Foreskin fibroblast (primary cell): ENCODE measurements at places on chromosomes 11 and 22.

DNA sequence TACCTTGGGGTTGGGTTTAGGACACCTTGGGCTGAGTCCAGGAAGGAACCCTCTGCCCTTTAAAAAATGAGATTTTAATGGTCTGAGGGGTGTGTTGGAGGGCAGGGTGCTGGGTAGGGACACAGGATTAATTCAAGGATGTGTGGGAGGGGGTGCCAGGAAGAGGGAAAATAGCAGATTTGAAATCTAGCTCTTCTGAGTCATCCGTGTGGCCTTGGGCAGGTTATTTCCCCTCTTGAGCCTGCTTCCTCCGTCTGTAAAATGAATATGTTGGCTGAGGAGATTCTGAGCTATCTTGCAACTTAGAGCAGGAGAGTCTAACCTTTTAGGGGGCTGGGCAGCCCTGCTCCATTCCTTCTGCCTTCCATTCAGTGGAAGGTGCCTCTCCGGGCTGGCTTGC is 3.0 kb downstream of the TSPAN18 start:
- DNase-seq = no peak

GRCh38 chr22:28792491-28793383 is 7.6 kb downstream of the XBP1 start:
- no peak for DNase-seq

- DNase-seq = peak; percentile 80
Observed at GRCh38 chr22:38056969-38057891, at the start of gene PICK1. TSS of gene PICK1 (plus strand) at chr22:38057404. CDS start at chr22:38057810, 406 bp downstream.

DNA sequence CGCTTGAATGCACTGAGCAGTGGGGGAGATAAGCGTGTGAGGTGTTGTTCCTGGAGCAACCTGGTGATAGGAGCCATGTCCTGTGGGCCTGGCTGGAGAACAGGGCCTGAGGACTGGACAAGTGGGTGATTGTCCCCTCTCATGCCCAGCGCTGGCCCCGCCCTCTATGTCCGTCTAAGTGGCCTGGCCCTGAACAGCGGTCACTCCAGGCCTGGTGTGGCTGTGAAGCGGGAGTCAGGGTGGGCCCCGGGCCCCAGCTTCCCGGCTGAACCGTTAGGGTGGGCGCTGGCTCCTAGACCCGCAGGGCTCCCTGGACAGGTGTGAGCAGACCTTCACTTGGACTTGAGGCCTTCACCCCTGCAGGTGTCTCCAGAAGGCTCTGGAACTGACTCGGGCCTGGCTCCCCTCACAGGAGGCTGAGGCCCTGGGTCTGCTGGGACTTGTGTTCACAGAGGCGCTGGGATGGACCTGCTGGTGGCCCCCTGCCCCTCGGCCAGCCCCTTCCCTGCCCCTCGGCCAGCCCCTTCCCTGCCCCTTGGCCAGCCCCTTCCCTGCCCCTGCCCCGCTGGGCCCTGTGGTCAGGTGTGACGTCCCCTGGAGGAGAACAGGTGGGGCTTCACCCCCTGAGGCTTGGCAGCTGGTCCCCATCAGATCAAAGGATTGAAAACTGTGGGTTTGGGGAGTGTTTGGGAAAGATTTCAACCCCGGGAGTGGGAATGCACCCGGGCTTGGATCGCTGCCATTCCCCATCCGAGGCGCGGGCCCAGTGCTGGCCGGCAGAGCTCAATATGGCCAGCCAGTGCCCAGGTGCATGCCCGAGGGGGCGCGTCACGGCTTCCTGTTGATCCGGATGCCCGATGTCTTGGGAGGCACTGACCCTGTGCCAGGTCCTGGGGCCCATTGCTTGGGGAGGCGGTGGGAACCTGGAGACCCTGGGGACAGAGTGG is 3.2 kb upstream of the MUC6 start:
- DNase-seq = no peak

DNA sequence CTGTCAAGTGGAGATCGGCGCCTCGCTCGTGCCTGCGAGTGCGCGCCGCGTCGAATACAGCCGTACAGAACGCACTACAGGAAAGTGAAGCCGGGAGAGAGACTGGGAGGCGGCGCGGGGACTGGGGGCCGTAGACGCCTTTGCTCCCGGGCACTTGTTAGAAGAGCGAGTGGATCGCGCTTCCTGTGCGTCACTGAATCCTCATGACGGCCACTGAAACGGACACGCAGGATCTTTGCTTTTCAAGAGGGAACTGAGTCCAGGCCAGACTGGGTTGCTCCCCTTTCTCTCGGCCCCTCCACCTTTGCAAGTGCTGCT is 314 bp downstream of the RIC8A start:
- DNase-seq = peak; percentile 72

GRCh38 chr11:35324981-35325380 is 94.4 kb downstream of the SLC1A2 start:
- peak; percentile 59 for DNase-seq

GRCh38 chr11:69352166-69352565 is 58.2 kb downstream of the MYEOV start:
- no peak for DNase-seq

- no peak for DNase-seq
Observed at GRCh38 chr11:88035271-88035670, 140.0 kb downstream of the RAB38 start.

DNA sequence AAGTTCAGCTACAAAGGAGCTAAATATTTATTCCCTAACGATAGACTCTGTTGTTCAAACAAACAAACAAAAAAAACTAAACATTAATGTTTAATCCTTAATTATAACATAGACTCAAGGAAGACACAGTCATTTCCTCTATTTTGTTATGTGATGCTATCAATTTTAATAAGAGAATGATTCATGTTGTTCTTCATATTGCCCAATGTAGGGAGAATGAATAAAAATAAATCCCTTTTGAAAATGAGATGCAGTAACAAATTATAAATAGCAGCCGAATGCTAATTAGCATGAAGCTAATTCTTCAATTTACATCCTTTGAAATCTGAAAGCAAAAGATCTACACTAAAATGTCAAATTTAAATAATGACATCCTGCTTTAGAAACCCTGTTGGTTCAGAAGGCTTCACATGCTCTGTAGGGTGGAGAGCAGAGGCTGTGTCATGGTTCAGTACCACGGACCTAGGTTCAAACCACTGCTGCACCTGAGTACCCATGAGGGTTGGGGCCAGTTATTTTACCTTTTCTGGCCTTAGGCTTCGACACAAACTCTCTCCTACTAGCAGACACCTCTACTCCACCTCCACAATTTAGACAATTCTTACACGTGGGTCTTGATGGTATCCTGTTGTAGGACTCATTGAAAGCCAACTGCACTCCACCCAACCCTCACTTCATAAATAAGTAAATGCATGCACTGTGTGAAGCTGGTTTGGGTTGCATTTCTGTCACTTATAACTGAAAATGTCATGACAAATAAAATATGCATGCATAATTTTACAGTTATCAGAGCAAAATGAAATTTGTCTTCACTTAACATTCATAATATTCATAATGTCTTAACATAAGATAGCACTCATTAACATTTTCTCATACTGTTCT is 89.0 kb downstream of the RRAS2 start:
- no peak for DNase-seq

GRCh38 chr11:124582565-124582964 is 12.8 kb downstream of the OR8A1 start:
- DNase-seq = no peak

DNA sequence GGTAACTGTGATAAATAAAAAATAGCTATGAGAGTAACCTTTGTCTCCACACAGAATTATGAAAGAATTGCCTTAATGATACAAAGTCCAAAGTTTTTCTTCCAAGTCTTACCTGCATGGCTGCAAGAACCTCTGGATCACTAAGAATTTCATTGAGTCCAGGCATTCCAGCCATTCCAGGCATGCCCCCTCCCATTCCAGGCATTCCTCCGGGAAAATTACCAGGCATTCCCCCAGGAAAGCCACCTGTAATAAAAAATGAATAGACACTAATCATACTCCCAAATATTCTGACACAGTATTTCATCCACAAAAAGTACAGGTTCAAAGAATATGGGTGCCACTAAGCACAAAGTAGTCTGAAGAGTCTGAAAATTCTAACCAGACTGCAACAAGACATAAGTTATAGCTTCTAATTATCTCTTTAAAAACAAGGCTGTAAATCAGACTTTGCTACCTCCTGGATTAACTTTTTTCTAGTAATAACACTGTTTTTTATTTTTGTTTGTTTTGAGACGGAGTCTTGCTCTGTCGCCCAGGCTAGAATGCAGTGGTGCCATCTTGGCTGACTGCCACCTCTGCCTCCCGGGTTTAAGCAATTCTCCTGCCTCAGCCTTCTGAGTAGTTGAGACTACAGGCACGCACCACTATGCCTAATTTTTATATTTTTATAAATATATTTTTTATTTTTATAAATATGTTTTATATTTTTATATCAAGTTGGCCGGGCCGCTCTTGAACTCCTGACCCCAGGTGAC is 8.0 kb upstream of the SLC25A17 start:
- no peak for DNase-seq

DNA sequence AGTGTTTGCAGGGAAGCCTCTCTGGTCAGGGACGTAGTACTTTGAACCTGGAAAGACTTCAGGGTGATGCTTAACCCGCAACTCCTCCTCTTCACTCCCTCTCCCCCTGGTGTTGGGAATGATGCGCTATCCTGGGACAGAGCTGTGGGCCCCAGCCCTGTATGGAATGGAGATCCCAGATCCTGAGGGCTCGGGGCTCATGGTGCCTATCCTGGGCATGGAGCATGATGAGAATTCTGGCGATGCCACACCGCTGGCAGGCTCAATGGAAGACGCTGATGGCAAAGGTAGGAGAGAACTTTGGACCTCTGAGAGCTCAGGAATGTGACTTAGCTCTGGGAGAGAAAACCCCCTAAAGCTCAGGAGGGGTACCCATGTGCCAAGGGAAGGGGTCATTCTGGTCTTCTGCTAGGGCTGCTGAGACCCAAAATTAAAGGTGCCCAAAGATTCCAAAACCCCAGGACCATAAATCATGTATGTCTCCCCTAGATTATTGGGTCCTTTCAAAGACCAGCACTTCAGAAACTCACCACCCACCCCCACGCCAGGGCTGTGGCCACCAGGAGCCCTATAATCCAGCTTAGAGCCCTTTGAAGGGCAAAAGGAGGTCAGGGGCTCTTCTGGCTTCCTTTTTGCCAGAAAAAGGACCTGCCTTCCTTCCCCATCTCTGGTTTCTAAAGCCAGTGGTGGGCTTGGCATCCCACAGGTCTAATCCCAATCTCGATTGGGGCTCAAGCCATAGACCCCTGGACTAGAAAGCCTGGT is 52.5 kb downstream of the BTG4 start:
- DNase-seq = no peak

- DNase-seq = no peak
Observed at GRCh38 chr11:9118277-9118676, 26.9 kb upstream of the SCUBE2 start.

- peak; percentile 84 for DNase-seq
Observed at GRCh38 chr22:43293259-43293654, 49.9 kb downstream of the SCUBE1 start.

DNA sequence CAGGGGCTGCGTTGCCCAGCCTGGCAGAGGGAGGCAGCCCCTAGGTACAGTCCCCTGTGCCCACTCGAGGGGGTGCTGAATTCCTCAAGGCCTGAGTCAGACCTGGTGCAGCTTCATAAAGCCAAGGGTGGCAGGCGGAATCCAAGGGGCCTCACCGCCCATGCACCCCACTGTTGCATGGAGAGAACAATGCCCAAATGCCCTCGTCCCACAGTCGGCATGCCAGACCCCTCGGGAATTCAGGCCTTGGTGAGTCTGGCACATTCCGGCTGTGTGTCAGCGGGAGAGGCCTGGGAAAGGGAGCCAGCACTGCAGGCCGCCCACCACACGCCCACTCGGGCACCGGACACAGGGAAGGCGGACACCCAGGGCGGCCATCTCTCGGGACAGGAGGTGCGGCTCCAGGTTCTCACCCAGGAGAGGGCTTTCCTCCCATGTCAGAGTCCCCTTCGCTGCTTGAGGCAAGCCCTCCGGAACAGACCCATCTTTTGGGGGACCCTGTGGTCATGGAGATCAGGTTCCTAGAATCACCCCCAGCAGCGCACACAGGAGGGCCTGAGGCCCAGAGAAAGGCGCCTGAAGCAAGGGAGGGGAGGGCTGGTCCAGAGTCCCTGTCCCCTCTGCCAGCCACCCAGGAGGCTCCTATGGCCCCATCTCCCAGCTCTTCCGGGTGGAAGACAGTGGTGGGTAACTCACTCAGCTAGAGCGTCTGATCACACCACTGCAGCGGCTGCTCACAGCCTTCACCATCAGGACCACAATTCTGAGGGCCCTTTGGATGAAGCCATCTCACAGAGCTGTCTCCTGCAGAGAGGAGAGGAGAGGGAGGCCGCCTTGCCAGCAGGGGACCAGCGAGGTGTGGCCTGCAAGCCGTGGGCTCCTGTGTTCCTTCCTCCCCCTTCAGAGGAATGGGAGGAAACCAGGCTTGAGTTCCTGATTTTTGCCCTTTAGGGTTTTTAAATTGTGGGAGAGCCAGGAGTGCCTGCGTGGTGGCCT is 31.6 kb upstream of the KCNQ1OT1 start:
- DNase-seq = no peak

- DNase-seq = no peak
Observed at GRCh38 chr11:78838417-78838816, 263.8 kb upstream of the NARS2 start.

DNA sequence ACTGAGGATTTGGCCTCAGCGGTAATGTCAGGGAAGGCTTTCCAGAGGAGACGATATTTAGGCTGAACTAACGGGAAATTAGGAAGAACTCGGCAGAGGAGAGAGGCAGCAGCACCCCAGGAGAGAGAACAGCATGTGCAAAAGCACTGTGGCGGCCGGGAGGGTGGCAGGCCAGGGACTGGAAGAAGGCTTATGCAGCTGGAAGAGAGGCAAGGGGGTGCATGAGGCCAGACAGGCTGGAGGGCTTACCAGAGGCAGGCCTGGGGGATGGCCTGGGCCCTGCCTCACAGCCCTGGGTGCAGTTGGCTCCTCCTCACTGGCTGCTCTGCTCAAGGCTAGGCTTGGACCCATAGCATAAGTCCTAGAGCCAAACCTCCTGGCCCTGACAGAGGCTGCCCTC is 7.7 kb upstream of the NPAS4 start:
- no peak for DNase-seq

DNA sequence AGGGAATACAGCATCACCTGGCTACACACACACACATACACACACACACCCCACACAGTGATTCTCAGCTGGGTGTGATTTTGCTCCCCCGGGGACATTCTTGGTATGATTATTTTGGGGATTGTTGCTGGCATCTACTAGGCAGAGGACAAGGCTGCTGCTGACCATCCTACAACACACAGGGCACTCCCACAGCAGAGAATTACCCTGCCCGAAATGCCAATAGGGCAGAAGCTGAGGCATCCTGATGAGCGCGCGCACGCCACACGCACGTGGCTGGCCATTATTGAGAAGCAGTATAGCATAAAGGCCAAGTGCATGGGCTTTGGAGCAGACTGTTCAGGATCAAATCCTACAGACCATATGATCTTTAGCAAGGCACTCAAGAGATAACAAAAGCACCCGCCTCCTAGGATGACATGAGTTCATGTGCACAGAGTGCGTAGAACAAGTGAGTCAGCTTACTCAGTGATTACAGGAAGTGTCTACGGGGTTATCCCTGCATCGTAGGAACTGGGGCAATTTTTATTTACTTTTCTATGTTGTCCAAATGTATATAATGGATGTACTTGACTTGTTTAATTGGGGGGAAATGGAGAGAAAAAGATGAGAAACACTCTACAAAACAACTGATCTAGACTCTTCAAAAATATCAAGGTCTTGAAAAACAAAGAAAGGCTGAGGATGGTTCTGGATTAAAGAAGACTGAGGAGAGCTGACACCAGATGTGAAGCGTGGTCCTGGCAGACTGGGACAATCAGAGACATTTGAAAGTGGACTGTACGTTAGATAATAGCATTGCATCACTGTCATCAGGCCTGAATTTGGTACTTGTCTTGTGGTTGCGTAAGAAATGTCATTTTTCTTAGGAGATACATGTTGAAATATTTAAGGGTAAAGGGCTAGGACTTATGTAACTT is 7.2 kb upstream of the EHD1 start:
- DNase-seq = peak; percentile 43
